ENCODE measurements at places on chromosomes 16 and 17.

DNA sequence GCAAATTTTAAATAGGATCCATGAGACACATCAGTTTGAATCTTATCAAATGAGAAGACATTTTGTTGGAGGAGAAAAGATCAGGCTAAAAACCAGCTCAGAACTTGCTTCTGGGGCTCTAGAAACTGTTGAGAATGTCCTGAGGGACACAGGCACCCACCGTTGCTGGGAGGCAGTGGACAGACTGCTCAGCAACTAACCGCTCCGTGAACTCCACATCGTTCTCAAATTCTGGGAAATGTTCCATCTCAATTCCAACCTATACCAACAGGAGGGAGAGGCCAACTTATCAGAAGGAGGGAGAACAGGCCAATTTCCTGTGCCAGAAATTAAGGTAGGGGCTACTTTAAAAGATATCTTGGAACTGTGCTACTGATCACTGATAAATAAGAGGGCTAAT is 8.3 kb downstream of the TAT start:
- DNase-seq: no peak
- no peaks in the 10 kb centered on the region for H3K27me3 ChIP-seq
- no peak overlapping the region for H3K4me3 ChIP-seq
- H3K27ac ChIP-seq: no peak overlapping the region
- no peaks in the 10 kb centered on the region for H3K36me3 ChIP-seq
- H3K4me1 ChIP-seq: peaks cover 17% of the 10 kb centered on the region

- peaks cover 8% of the 10 kb centered on the region for H3K4me1 ChIP-seq
- H3K27ac ChIP-seq: no peak overlapping the region
These were observed 60.6 kb upstream of the CMIP start for GRCh38 chr16:81384006-81384405.

DNA sequence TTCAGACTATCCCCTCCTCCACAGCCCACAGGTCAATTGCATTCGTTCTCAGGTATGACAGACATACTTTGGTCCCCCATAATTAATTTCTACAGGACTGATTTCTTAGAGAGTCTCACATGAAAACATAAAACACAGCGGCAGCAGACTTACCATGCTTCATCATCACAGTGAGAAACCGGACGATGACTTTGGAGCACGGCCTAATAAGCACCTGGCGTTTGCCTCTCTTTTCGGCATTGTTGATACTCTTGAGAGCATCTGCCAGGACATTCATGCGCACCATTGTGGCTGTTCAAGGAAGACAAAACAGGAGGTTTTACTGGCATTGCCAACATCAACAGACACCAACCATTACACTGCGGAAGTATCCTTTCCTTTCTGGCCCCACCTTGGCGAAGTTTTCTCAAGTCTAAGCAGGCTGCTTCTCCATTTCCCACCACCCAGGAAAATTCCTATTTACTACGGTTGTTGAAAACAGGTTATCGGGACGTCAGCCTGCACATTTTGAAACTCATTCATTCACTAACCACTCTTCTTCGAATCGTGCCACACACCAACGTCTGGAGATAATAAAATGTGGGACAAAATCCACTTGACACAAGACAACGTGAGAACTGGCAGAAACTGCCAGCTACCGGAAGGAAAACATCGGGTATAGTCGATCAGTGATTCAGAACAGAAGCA is 1.2 kb downstream of the RPS15A start:
- H3K27me3 ChIP-seq: no peaks in the 10 kb centered on the region
- H3K4me3 ChIP-seq: peak overlapping the region; percentile 63
- no peak for DNase-seq
- peaks cover 48% of the 10 kb centered on the region for H3K4me1 ChIP-seq
- peaks cover 49% of the 10 kb centered on the region for H3K36me3 ChIP-seq

DNA sequence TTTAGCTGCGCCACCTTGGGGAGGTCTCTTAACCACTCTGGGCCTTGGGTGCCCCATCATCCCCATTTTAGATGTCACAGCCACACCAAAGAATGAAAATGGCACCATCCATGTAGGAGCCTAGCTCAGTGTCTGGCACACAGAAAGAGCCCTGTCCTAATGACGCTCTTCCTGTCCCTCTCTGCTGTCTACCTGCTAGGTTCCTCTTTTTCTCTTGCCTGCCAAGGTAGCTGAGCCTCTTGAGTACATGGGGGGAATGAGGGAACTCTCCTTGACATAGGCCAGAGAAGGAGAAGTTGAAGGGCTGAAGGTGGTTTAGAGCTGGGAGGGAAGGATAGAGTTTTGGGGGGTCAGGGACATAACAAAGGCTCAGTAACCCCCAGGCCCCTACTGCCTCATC is 1.8 kb downstream of the RUNDC3A start:
- no peaks in the 10 kb centered on the region for H3K36me3 ChIP-seq
- H3K4me1 ChIP-seq: peaks cover 23% of the 10 kb centered on the region
- no peak overlapping the region for H3K4me3 ChIP-seq
- DNase-seq: no peak
- H3K27me3 ChIP-seq: peaks cover 10% of the 10 kb centered on the region
- no peak overlapping the region for H3K27ac ChIP-seq

- DNase-seq: no peak
- no peaks in the 10 kb centered on the region for H3K4me1 ChIP-seq
- H3K4me3 ChIP-seq: no peak overlapping the region
These were observed 32.7 kb downstream of the ZZEF1 start for GRCh38 chr17:4110152-4110551.

- DNase-seq: no peak
- H3K4me3 ChIP-seq: no peak overlapping the region
These were observed 80.0 kb downstream of the USP32 start for GRCh38 chr17:60311936-60312335.

- peaks cover 24% of the 10 kb centered on the region for H3K36me3 ChIP-seq
- H3K27ac ChIP-seq: no peak overlapping the region
- peak overlapping the region; percentile 51 for H3K4me3 ChIP-seq
- peaks cover 33% of the 10 kb centered on the region for H3K4me1 ChIP-seq
- peaks cover 10% of the 10 kb centered on the region for H3K27me3 ChIP-seq
- peak; percentile 86 for DNase-seq
These were observed 3.2 kb downstream of the NAGS start for GRCh38 chr17:44007346-44008204.

GRCh38 chr16:83963277-83964119 is 4.5 kb upstream of the NECAB2 start:
- peaks cover 3% of the 10 kb centered on the region for H3K36me3 ChIP-seq
- no peak for DNase-seq
- no peak overlapping the region for H3K27ac ChIP-seq
- no peak overlapping the region for H3K4me3 ChIP-seq

GRCh38 chr16:71631776-71632175 is 5.8 kb downstream of the MARVELD3 start:
- no peak overlapping the region for H3K27ac ChIP-seq
- no peak overlapping the region for H3K4me3 ChIP-seq
- DNase-seq: no peak
- no peaks in the 10 kb centered on the region for H3K36me3 ChIP-seq
- peaks cover 9% of the 10 kb centered on the region for H3K4me1 ChIP-seq

DNA sequence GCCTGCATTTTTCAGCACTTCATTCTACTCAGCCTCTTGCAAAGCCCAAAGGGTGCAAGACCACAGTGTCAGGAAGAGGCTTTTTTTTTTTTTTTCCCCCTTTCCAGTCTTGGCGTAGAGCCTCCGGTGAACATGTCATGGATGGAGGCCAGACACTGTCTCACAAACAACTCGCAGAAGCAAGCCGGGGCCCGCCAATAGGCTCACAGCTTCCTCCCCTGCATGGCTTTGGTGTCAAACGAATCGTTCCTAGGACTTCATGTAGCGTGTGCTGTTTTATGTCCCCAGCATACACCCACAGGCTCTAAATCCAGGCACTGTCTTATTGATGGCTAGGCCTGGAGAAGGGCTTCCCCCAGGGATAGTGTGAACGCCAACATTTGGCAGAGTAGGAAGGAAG is 457.7 kb upstream of the MAF start:
- H3K27me3 ChIP-seq: no peaks in the 10 kb centered on the region
- no peak overlapping the region for H3K4me3 ChIP-seq
- no peak overlapping the region for H3K27ac ChIP-seq
- no peak for DNase-seq
- H3K36me3 ChIP-seq: no peaks in the 10 kb centered on the region

GRCh38 chr17:51165680-51166197 is 472 bp upstream of the NME2 start:
- H3K4me3 ChIP-seq: peak overlapping the region; percentile 61
- peak overlapping the region; percentile 92 for H3K27ac ChIP-seq
- peak; percentile 29 for DNase-seq
- H3K27me3 ChIP-seq: no peaks in the 10 kb centered on the region
- H3K36me3 ChIP-seq: peaks cover 35% of the 10 kb centered on the region

DNA sequence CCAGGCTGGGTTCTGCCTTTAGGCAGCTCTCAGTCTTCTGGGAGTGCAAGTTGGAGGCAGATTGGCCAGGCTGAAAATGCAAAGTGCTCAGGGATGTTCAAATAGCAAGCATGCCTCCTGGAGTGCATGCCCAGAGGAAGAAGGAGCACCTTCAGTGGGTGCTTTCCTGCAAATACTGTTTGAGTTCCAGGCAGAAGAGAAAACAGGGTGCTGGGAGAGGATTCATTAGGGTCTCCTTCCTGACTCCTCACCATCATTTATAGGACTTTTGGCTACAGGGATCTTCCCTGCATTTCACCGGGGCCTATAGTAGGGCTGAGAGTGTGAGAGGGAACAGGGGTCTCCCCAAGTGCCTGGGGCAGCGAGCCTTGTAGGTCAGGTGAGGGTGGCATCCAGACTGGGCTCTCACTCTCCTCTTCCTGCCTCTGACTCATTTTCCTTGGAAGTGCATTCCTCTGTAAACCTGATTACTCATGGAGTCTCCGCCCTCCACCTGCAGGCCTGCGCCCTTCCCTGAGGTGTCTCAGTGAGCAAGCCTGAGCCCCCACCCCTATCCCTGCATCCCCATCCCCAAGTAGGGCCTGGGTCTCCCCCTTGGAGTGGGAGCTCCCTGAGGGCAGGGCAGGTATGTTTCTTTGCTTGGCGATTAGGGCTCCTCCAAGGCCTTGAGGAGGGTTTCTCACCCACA is 17.1 kb upstream of the TNS4 start:
- no peaks in the 10 kb centered on the region for H3K27me3 ChIP-seq
- no peak for DNase-seq
- no peak overlapping the region for H3K27ac ChIP-seq
- no peaks in the 10 kb centered on the region for H3K36me3 ChIP-seq

- H3K4me3 ChIP-seq: no peak overlapping the region
- no peak overlapping the region for H3K27ac ChIP-seq
- no peaks in the 10 kb centered on the region for H3K36me3 ChIP-seq
- no peak for DNase-seq
- no peaks in the 10 kb centered on the region for H3K4me1 ChIP-seq
These were observed 41.5 kb downstream of the C17orf67 start for GRCh38 chr17:56792267-56792666.

- H3K27me3 ChIP-seq: no peaks in the 10 kb centered on the region
- H3K27ac ChIP-seq: peak overlapping the region; percentile 80
- peaks cover 17% of the 10 kb centered on the region for H3K4me1 ChIP-seq
- H3K36me3 ChIP-seq: no peaks in the 10 kb centered on the region
- no peak for DNase-seq
These were observed 19.7 kb downstream of the LRRC36 start for GRCh38 chr16:67346341-67346740.

GRCh38 chr16:87339086-87339723 is 22.0 kb upstream of the C16orf95 start:
- H3K4me3 ChIP-seq: no peak overlapping the region
- no peaks in the 10 kb centered on the region for H3K27me3 ChIP-seq
- peaks cover 77% of the 10 kb centered on the region for H3K36me3 ChIP-seq
- no peak for DNase-seq
- H3K27ac ChIP-seq: no peak overlapping the region
- H3K4me1 ChIP-seq: no peaks in the 10 kb centered on the region

DNA sequence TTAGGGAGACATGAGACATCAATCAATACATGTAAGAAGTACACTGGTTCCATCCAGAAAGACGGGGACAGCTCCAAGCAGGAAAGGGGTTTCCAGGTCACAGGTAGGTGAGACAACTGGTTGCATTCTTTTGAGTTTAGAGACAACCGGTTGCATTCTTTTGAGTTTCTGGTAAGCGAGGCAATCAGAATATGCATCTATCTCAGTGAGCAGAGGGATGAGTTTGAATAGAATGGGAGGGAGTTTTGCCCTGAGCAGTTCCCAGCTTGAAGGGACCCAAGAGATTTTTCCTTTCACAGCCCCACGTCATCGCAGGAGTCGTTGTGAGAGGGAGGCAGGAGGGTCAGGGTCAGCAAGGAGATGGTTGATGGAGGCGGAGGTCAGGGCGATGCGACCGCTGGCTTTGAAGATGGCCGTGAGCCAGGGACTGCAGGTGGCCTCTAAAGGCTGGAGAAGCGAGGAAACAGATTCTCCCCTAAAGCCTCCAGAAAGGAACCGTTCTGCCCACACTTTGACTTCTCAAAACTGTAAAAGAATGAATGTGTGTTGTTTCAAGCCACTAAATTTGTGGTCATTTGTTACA is 36.5 kb downstream of the IRF8 start:
- H3K27me3 ChIP-seq: no peaks in the 10 kb centered on the region
- peak overlapping the region; percentile 30 for H3K27ac ChIP-seq
- peaks cover 8% of the 10 kb centered on the region for H3K4me1 ChIP-seq
- H3K4me3 ChIP-seq: no peak overlapping the region
- DNase-seq: no peak
- no peaks in the 10 kb centered on the region for H3K36me3 ChIP-seq

DNA sequence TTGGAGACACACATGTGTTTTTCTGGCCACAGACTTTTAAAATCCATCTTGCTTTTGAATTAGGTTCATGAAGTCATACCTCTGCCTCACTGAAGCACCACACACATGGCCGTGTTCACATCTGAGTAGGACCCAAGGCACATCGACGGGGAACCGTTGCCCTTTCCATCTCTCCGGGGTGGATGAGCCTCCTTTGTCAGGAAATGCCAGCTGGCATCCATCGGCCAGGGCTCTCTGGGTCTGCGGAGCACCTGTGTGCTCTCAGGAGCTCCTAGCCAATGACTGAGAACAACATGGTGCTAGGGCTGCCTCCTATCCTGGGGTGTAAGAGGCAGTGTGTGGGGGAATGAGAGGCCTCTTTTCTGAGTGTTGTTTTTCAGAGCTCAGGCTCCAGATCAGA is 24.5 kb upstream of the NKD1 start:
- DNase-seq: no peak
- H3K4me3 ChIP-seq: no peak overlapping the region
- H3K27me3 ChIP-seq: no peaks in the 10 kb centered on the region
- H3K4me1 ChIP-seq: no peaks in the 10 kb centered on the region
- H3K36me3 ChIP-seq: no peaks in the 10 kb centered on the region
- H3K27ac ChIP-seq: no peak overlapping the region

DNA sequence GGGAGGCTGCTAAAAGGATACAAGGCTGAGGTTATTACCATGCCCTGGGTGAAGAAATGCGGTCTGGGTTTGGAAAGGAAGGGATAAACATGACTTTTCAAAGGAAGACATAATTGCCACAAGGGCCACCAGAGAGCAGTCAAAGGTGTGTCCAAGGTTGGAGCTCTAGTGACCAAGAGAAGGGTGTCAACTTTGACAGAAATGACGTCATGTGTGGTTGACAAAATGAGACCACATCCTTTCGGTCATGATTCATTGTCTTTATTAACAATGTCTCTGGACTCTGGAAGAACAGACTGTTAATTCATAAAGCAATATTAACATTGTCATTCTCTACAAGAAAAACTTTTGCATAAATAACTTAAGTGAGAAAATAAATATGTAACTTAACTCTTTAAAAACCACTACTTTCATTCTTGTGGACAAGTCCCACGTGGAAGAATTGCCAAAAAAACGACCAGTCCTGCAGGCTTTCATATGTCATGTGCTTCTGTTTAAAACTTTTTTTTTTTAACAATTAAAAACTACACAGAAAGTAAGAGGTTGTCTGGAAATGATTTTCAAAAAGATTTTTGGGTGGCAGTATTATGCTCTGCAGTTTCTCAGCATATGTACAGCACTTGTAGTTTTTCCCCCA is 5.0 kb downstream of the SOST start:
- H3K4me3 ChIP-seq: no peak overlapping the region
- no peak for DNase-seq
- H3K4me1 ChIP-seq: peaks cover 12% of the 10 kb centered on the region
- H3K27me3 ChIP-seq: no peaks in the 10 kb centered on the region
- H3K36me3 ChIP-seq: no peaks in the 10 kb centered on the region

Measured in upper lobe of left lung (tissue), 6 donors.